NCI-H460 (cell line): ENCODE measurements at places on chromosomes 1 and 21. TPM values are rescaled to one million over a fixed set of nuclear protein-coding genes. Genes with fewer than 3 reads are reported as not detected.

The C1orf94 gene
- not detected in 2 replicates for total RNA-seq

The NKAIN1 gene
- 0.57 and 1.0 TPM in 2 replicates for total RNA-seq

The SOX13 gene
- total RNA-seq = 6.6 and 8.3 TPM in 2 replicates

The NRAS gene
- 65.0 and 68.4 TPM in 2 replicates for total RNA-seq

The TDRD5 gene
- 0.10 and 0.14 TPM in 2 replicates for total RNA-seq

The IFNLR1 gene
- total RNA-seq = 2.6 and 3.2 TPM in 2 replicates

The CFHR5 gene
- total RNA-seq = not detected in 2 replicates

The NPPA gene
- total RNA-seq = not detected in 2 replicates

The ORC1 gene
- total RNA-seq = 8.3 and 8.5 TPM in 2 replicates

The AMY1B gene
- not detected in 2 replicates for total RNA-seq

The LZIC gene
- 34.0 and 45.2 TPM in 2 replicates for total RNA-seq

The FCN3 gene
- total RNA-seq = not detected in 2 replicates

The SAMD11 gene
- 1.4 and 4.9 TPM in 2 replicates for total RNA-seq

The CSTB gene
- 30.5 and 32.8 TPM in 2 replicates for total RNA-seq

The NRIP1 gene
- 15.3 and 17.0 TPM in 2 replicates for total RNA-seq

The FLG2 gene
- under 0.01 TPM in 1 of 2 replicates, not detected in the other for total RNA-seq

The SEMA4A gene
- 0.10 and 0.29 TPM in 2 replicates for total RNA-seq

The COX20 gene
- 89.2 and 101 TPM in 2 replicates for total RNA-seq

The OR2L5 gene
- not detected in 2 replicates for total RNA-seq

The SETSIP gene
- total RNA-seq = 0.17 TPM in 1 of 2 replicates, not detected in the other

The ADAM30 gene
- not detected in 2 replicates for total RNA-seq

The MAN1C1 gene
- 0.10 TPM in 1 of 2 replicates, not detected in the other for total RNA-seq

The TAS1R1 gene
- not detected in 2 replicates for total RNA-seq

The CYP4Z1 gene
- not detected in 2 replicates for total RNA-seq

The CCDC30 gene
- 0.09 and 0.84 TPM in 2 replicates for total RNA-seq

The TEDDM1 gene
- not detected in 2 replicates for total RNA-seq

The GNG4 gene
- 0.25 and 0.87 TPM in 2 replicates for total RNA-seq

The YOD1 gene
- total RNA-seq = 27.9 and 31.9 TPM in 2 replicates

The CHIA gene
- not detected in 2 replicates for total RNA-seq

The BTBD19 gene
- 1.5 and 2.0 TPM in 2 replicates for total RNA-seq

The S100A11 gene
- 879 and 977 TPM in 2 replicates for total RNA-seq

The RIT1 gene
- 93.4 and 100.0 TPM in 2 replicates for total RNA-seq

The IL10 gene
- not detected in 2 replicates for total RNA-seq

The MMP23B gene
- 0.15 and 0.78 TPM in 2 replicates for total RNA-seq
